Smooth muscle cell of the umbilical artery (primary cell): ENCODE measurements at places on chromosomes 2 and 18. TPM values are rescaled to one million over a fixed set of nuclear protein-coding genes. Genes with fewer than 3 reads are reported as not detected.

The DAPL1 gene
- not detected in 2 replicates for total RNA-seq

The DLX2 gene
- total RNA-seq, result under 0.01 and 0.09 TPM in 2 replicates

The CCDC102B gene
- 2.4 and 2.9 TPM in 2 replicates for total RNA-seq

The ANKRD30B gene
- total RNA-seq, result 0.05 TPM in 1 of 2 replicates, not detected in the other

The GPR55 gene
- not detected in 2 replicates for total RNA-seq

The CAPN13 gene
- not detected in 2 replicates for total RNA-seq

The CFC1 gene
- total RNA-seq, result not detected in 2 replicates

The SEMA4F gene
- total RNA-seq, result 6.8 and 13.7 TPM in 2 replicates

The ADAM23 gene
- 38.0 and 49.3 TPM in 2 replicates for total RNA-seq

The CELF4 gene
- total RNA-seq, result not detected in 2 replicates

The SNED1 gene
- total RNA-seq, result 0.14 and 0.30 TPM in 2 replicates

The CHAC2 gene
- 2.1 and 5.0 TPM in 2 replicates for total RNA-seq

The PARD6G gene
- 6.8 and 8.1 TPM in 2 replicates for total RNA-seq

The RESP18 gene
- total RNA-seq, result not detected in 2 replicates

The C2orf80 gene
- total RNA-seq, result not detected in 2 replicates

The ANO7 gene
- 0.30 and 0.69 TPM in 2 replicates for total RNA-seq

The CD226 gene
- total RNA-seq, result 5.3 and 6.4 TPM in 2 replicates

The TRIM54 gene
- not detected in 2 replicates for total RNA-seq

The KCNK3 gene
- total RNA-seq, result 0.30 and 0.46 TPM in 2 replicates

The GLI2 gene
- total RNA-seq, result 14.9 and 19.0 TPM in 2 replicates

The KIDINS220 gene
- total RNA-seq, result 76.0 and 83.7 TPM in 2 replicates
